Activated gamma-delta T cell treated with Interleukin-2 at 50 U/mL for 16 hours (primary cell): ENCODE measurements at places on chromosomes 1 and 21.

GRCh38 chr1:178071811-178072210 is 22.1 kb upstream of the RASAL2 start:
- DNase-seq = no peak

GRCh38 chr1:151916726-151917370 is 7.5 kb upstream of the THEM4 start:
- DNase-seq = no peak

DNA sequence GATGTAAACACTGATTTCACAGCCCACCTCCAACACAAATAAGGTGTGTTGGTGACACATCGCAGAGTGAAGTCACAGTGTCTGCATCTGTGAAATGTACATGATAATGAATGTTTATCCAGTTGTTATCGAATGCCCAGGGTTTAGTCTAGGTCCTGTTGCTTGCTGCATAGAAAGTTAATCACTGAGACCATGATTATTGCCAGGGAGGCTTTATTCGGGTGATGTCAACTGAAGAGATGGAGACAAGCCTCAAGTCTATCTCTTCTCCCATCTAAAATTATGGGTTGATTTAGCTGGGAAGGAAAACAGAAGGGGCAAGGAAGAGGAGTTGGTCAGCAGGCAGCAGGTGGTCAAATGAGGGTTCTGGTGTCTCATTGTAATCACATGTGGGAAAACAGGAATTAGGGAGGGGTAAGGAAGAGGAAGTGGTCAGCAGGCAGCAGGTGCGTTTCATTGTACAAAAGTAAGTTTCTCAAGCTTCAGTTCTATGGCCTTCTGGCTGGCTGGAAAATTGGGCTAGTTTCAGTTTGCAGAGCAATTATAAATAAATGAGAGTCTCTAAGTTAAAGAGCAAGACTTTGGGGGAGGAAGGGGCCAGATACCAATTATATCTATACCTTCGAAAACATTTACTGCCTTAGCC is 146.3 kb upstream of the DNAH14 start:
- no peak for DNase-seq

GRCh38 chr1:95021805-95022643 is 50.7 kb downstream of the ALG14 start:
- DNase-seq = no peak

GRCh38 chr1:232940262-232940661 is 10.1 kb upstream of the NTPCR start:
- DNase-seq = no peak

- DNase-seq = no peak
Measured at GRCh38 chr1:220879509-220880361, 492 bp downstream of the HLX start.

DNA sequence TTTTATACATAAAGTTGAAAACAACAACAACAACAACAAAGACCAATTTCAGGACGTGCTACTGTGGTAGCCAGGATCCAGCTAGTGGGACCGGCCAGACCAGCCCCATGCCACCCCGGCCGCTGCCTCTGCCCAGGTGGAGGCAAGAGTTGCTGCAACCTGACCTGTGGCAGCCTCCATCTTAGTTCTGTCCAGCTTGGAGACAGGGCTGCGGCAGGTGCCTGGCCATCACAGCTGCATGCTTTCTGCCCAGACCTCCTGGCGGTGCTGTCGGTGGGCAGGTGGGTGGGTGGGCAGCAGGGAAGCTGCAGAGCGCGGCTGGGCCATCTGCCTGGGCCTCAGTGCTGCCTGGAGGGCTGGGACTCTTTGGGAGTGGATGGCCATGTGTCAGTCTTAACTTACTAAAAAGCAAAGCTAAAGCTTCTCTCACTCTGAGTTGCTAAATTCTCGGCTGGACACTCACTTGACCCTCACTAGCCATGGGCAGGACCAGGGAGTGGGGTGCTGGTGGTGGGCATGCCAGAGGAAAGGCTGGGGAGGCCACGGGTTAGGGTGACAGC is 38.6 kb downstream of the KIAA1614 start:
- no peak for DNase-seq

DNA sequence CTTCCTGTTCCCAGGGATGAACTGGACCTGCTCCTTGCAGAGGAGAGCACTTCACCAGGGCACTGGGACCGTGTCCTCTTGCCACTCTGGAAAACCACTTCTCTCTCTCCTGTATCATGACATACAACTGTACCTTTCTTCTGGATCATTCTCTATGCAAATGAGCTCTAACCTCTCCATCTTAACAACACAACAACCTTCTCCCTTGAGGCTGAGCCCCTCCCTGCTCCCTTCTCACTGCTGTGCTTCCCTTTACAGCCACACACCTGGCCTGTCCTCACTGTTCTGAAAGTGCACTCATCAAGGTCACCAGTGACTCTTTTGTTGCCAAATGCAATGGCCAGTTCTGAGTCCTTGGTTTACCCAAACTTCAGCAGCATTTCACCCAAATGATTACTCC is 54.5 kb upstream of the MRPS6 start:
- no peak for DNase-seq

- DNase-seq = no peak
Measured at GRCh38 chr1:50976890-50977574, 7.0 kb downstream of the CDKN2C start.

DNA sequence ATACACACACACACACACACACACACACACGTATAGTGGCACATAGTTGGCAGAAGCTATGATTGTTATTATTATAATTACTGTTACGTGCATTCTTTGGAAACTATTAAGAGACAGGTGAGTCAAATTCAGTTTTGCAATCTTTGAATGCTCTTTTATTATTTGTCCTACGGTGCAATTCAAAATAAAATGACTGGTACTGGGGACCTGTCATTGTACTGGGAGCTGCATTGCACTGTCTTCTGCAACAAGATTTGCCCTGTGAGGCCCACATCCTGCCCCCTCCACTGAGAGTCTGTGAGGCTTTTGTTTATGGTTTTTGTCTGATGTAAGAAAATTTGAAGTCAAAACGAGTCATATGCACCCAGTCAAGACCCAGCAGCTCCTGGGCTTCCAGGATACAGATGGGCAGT is 1.9 kb downstream of the LY9 start:
- peak; percentile 71 for DNase-seq
